ENCODE measurements at places on chromosomes 5 and 9.
A peak's percentile ranks its signal among the peaks of the same experiment; 100 is the strongest.

- DNase-seq = no peak
These were observed 88.9 kb downstream of the CDK5RAP2 start for GRCh38 chr9:120490888-120491595.

- DNase-seq = no peak
These were observed 6.2 kb downstream of the NKX2-5 start for GRCh38 chr5:173228639-173229381.

GRCh38 chr5:66615136-66615535 is 18.9 kb downstream of the MAST4 start:
- DNase-seq = no peak

DNA sequence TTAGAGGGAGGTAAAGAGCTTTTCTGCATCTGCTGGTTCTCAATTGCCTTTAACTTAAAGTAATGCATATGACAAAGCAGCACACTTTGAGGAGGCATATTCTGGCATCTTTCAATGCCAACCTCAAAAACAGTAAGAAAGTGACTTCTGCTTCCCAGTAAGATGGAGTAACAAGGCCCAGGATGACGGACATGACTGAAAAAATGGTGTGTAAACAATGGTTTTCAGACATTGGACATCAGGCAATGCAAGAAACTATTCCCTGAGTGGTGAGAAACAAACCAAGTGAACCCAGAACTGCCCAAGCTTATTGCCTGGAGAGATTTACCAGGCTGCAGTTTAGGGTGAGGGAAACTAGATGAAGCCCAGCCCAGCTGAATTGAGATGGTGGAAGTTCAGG is 39.8 kb upstream of the TTC39B start:
- DNase-seq = no peak

DNA sequence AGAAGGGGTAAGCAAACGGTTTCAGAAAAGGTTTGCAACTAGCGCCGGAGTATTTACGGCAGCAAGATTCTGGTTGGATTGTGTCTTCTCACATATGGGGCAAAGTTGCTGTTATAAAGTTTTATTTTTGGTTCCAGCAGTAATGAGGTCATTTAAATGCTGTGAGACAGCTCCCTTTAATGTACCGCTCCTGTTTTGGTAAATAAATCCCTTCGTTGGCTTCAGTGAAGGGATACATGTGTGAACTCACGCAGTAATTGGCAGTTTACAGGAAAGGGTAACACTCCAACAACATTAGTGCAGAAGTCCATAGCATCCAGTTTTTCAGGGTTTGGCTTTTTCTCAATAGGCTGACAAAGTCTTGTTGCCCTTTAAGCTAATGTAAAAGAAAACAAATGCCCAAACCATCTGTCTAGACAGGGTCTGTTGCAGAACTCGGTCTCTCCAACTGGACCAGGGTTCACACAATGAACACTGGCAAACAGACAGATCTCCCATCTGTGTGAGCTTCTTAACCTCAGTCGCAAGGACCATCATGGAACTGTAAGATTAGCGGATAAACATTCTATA is 184.0 kb downstream of the GOLPH3 start:
- DNase-seq = no peak

DNA sequence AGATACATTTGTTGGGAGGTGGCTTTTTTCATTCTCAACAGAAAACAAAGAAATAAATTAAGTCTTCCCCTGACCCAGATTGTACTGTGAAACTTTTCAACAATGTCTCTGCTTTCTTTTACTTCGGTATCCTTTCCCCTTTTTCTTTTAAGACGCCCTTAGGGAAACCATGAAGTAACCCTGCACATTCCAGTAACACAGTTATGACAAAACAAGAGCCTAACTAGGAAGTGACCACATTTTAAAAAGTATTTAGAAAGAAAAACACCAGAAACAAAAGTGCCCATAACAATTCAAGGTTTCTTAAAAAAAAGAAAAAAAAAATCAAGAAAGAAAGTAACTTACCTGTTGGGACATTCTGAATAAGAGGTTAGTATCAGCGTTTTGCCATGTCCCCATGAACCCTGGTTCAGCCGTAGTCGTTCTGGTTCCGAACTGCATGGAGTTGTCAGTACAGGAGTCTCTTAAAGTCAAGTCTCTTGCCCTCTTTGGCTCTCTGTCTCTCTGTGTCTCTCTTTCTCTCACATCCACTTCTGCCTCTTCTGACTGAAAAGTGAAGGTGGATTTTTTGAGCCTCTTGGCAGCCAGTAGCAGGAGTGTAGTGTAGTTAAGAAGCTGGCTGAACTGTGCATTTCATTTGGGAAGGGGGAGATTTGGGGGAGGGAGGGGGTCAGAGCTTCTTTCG is 142.9 kb downstream of the BNC2 start:
- DNase-seq = no peak

DNA sequence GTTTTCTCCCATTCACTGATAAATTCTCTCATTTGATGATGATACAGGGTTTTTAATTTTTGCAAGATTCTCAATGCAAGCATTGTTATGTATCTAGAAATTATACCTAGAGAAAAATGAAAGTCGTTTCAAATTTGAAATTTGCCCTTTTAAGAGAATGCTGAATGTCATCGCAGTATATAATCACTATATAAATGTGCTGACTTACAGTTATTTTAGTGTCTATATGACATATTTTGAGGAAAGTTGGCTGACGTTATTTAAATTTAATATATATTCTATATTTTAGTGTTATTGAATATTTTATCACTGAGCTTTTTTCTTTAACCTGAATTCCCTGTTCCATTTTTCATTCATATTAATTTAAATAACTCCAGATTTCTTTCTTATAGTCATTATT is 29.8 kb downstream of the LYRM7 start:
- DNase-seq = no peak

DNA sequence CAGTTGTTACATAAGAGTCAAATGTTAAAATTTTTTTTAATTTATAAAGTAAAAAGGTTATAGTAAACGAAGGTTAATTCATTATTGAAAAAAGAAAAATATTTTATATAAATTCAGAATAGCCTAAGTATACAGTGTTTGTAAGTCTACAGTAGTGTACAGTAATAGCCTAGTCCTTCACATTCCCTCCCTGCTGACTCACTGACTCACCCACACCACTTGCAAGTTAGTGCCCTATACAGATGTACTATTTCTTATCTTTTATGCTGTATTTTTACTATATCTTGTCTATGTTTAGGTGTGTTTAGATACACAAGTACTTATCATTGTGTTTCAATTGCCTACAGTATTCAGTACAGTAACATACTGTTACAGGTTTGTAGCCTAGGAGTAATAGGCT is 57.6 kb downstream of the MAMDC2 start:
- no peak for DNase-seq

DNA sequence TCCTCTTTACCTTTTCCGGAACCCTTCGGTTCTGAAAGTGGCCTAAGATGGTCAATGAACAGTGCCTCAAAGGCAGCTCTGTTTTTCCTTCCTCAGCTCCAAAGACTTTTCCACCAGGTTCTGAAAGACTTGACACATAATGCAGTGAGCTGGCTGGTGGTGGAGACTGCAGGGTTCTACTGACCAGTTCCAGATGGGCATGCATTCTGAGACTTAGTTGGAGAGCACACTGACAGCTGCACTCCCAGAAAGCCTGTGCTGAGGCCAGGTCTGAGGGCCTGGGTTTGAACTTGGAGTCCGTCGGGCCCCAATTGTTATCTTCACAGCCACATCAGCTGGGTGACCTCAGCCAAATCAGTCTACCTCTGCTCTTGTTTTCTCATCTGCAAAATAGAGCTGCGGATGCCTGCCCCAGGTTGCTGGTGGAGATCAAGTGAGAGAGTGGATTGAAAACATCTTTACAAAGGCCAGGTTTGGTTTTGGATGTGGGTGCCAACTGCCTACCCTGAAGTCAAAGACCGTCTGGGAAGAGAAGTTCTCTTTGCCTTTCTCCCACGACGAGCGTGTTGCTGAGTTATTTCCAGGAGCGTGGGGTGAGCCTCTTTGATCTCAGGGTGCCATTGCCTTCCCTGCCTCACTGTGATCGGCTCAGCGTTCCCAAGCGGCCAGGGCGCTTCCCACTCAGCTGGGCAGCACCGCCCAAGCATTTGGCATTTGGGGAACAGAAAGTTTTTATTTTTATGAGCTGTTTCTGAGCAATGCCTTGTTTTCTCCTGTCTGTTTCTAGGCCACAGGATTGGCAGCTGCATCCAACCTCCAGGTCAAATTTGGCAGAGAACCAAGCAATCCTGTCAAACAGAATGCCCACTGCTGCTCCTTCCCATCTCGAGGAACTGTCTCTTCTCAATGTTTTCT is 54.9 kb downstream of the RAD23B start:
- peak; percentile 30 for DNase-seq

DNA sequence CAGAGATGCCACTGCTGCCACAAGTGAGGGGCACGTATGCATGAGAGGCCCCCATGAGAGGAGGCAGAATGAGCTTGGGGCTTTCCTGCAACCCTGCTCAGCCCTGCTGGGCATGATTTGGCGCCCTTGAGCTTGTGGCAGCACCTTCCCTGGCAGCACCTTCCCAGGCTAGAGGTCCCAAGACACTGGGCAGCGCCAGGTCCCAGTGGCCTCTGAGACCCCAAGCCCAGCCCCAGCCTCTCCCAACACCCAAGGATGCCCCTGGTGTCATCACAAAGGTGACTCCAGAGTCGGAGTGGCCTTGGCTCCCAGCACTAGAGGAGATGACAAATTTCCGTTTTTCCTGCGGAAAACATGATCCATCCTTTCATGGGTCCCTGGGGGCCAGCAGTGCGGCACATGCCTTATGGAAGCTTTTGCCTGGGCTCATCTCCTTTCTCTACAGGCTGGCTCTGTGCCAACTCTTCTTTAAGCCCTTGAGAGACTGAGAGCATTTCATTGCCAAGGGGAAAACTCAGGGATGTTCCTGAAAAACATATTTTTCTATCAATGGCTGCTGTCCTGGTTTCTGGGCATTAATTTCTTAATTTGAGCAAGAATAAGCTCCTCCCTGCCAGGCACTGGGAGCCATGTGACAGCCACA is 77.1 kb upstream of the ADAMTS2 start:
- no peak for DNase-seq

Data from midbrain (tissue), 1 donor.